ENCODE measurements at places on chromosomes 11 and 22.
A peak's percentile ranks its signal among the peaks of the same experiment; 100 is the strongest.

DNA sequence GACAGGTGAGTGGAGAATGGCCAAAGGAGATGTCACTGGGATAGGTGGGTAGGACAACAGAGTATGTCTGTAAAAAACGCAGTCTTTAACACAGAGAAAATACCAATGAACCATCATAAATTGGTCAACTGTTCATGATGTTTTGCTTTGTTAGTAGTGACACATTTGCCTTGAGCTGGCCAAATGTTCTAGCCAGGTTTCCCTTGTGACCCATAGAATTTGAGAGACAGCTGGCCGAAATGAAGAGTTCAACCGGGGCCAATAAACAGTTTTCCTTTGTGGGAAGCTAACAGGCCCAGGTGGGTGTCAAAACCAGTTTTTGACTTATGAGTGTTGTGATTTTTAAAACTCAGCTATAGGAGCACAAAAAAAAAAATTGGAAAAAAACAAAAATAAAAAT, 116.6 kb upstream of the BID start:
- DNase-seq = no peak

DNA sequence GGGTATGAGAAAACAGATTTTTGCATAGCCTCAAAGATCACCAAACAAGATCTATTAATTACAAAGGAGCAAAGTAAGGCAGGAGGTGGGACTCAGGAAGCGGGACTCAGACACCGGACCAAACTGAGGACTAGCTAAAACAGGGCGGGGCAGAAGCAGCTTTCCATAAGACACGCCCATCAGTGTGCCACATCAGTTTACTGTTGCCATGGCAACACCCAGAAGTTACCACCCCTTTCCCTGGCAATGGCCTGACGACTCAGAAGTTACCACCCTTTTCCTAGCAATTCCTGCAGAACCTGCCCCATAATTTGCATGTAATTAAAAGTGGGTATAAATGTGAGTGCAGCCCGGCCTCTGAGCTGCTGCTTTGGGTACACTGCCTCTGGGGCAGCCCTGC, 173.9 kb downstream of the SHANK2 start:
- no peak for DNase-seq

DNA sequence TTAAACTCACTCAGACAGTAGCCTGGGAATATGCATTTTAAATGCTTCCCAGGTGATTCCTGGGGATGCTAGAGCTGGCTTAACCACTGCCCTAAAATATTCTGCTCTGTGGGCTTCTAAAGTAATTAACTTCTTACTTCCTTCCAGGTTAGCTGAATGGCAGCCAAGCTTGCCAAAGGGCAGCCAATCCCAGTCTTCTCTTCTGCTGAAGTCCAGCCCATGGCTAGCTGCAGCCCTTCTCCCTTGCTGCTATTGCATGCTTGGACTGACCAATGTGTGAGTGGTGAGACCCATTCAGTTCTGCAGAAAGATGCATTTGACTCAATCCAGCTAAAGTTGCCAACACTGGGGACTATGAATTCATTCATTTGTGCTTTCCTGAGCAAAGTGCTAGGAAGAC, 411.9 kb downstream of the SOX6 start:
- peak; percentile 29 for DNase-seq

- DNase-seq = no peak
These were observed 49.9 kb upstream of the SYN3 start for GRCh38 chr22:33108037-33108436.

GRCh38 chr11:102685338-102685737, 20.2 kb downstream of the MMP27 start:
- no peak for DNase-seq

- no peak for DNase-seq
These were observed 536 bp downstream of the YWHAH start for GRCh38 chr22:31944700-31945442.

DNA sequence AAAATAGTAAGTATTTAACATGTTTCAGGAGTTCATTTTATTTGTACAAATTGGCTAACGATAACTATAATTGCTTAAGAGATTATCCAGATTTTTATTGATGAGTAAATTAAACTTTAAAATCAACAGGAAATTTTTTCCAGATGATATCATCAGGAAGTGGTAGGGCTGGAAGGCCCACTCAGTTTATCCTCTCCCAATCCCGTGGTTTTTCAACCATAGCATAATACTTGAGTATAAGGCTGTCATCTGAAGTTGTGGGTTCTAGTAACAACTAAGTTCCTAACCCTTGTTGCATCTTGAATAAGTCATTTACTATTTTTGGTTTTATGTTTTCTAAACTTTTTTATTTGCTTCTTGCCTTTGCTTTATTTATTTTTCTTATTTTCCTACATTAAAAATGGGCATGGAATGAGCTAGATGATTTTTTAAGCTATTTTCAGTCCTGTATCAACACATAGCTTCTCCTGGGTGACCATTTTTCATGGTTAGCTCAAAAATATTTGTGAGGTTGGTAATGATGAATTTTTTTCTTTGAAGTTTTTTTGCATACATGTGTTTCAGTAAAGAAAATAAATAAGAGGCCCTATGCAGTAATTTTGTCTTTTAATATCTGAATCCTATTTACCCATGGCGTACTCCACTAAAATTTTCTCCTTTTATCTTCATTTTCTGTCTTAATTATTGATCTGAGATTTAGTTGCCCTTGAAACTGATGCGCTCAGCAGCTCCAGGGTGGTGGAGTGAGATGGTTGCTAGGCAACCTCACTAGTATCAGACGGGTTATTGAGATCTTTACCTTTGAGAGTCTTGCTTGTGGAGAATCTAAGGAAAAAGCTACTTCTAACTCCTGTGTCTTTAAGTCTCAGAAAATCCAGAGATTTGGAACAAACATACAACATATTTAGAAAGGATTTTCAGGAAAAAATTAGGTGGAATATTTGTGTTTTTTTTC, 452.0 kb upstream of the CCDC179 start:
- no peak for DNase-seq

- DNase-seq = no peak
These were observed 10.1 kb downstream of the SUSD2 start for GRCh38 chr22:24191381-24191841.

DNA sequence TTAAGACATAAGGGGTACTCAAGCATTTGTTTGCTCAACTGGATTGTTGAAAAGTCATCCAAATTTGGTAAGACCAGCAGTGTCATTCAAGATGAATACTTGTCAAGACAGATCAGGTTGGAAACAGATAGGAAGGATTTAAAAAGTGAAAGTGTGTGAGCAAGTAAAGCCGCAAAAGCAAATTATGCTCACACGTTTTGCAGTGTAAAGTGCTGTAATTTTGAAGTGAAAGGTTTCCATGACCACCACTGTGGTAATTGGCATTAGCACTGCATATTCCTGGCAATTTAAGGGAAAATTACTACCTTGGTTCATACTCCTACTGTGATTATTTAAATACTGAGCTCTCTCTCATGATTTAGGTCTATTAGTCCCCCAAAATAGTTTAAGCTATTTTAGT, 704.1 kb upstream of the CCDC179 start:
- no peak for DNase-seq

- DNase-seq = no peak
These were observed 27.1 kb downstream of the MYEOV start for GRCh38 chr11:69320756-69321741.

- no peak for DNase-seq
These were observed 439.6 kb downstream of the DYNC2H1 start for GRCh38 chr11:103548838-103549237.

GRCh38 chr11:65781152-65781961, 581 bp upstream of the AP5B1 start:
- DNase-seq = peak; percentile 37

GRCh38 chr11:12279672-12280108, 97.7 kb upstream of the PARVA start:
- no peak for DNase-seq

DNA sequence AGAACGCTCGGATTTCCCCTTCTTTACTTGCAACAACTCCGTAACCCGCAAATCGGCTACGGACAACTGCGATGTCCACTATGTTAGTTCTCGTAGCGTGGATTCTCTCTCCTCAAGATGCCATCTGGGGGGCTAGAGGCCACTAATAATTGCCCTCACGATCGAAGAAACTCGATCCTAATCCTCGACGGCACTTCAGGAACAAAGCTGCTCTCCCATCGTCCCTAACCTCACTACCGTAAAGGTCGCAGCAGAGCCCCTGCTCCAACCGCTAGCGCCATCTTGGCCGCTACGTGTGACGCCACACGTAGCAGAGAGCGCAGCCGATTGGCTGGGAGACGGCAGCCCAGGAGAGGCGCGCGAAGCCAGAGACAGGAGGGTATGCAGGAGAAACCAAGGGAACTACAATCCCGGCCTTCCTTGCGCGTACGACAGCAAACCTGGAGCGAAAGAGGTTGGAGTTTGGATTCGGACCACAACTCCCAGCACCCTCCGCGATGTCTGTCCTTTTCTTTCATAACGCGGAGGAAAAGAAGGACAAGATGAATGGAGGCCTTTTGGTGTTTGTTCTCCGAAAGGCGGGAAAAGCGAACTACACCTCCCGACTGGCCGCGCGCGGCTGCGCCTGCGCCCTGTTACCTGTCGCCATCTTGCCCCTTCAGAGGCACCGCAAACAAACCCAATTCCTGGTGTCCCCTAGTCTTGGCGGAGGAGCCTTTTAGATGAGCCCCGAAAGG, at the start of gene EMSY:
Gene EMSY (plus strand): TSS at position 635 of the 737 bp plus-strand sequence. CDS start 1,921 bp downstream, outside the sequence.
- DNase-seq = peak; percentile 100

GRCh38 chr11:297051-297585, 2.2 kb downstream of the IFITM5 start:
- DNase-seq = no peak

DNA sequence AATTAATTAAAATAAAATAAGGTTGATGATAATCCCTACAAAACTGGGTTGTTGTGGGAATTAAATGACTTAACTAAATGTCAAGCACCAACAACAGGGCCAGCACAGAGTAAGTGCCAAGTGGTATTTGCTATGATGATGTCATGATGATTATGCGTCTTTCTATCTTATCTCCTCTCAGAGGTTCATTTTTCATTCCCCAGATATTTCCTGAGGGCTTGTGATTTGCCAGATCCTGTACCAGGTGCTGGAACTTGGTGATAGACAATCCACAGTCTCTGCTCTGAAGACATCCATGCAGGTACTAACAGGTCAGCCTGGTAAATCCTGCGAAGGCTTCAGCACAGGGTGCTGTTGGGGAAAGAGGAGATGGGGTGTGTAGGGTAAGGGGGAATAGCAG, 8.1 kb upstream of the MYH9 start:
- no peak for DNase-seq

- no peak for DNase-seq
These were observed 18.4 kb upstream of the TECTA start for GRCh38 chr11:121082670-121083069.

GRCh38 chr22:19604711-19605268, 80.6 kb upstream of the CLDN5 start:
- DNase-seq = no peak

DNA sequence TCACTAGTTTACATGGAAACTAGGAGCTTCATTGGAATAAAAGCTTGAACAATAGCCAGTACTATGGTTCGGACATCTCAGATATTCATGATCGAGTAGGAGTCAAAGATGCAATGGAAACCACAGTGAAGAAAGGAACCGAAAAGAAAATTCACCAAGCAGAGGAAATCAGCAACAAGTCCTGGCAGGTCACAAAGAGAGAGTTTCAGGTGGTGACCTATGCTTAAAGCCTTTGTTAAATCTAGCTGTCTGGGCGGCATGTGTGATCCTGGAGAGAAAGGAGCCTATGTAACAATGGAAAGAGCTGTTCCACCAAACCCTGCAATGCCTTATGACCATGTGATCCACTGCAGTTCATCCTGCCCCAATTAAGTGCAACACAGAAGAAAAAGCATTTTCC, 68.9 kb upstream of the POU2AF2 start:
- no peak for DNase-seq

DNA sequence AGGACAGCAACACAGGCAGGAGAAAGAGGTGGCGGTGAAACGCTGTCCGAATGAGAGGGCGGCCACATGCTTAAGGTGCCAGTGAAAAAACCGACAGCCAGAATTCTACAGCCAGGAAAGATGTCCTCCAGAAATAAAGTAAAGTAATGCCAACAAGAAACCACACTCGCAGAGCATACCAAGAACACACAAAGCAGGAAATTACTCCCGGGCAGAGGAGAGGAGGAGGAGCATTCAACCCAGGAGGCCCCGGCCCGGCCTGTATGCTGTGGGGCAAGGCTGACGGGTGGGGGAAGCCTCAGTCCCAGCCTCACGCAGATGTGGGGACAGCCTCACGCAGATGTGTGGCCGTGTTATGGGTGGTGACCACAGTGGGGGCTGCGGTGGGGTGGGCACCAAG, 28.0 kb downstream of the CHID1 start:
- DNase-seq = no peak

- DNase-seq = no peak
These were observed 26.4 kb downstream of the MB start for GRCh38 chr22:35590634-35591295.

DNA sequence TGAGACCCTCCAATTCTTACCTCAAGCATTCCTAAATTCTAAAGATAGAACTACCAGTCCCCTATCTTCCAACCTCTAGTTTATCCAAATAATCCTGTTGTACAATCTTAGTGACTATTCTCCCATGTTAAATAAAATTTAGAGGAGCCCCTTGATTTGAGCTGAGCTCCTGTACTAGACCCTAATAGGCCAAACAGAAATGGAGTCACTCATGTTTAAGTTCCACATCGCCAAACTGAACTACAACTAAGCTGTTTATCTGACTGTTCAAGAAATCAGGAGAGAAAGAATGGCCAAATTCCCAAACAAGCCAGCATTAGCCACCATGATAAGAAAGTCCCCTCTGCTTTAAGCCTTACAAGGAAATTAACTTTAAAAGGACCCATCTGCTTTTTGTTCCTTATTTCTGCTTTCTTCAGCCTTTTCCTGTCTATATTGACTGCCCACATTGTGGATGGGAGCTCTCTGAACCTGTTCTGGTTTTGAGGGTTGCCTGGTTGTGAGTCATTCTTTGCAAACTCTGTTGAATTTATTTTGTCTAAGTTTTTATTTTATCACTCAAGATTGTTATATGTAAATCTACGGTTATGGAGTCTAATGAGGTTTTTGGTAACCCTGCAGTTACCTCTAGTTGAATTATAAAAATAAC, 90.4 kb downstream of the TTC28 start:
- DNase-seq = no peak

GRCh38 chr22:29071261-29072045, 1.4 kb upstream of the KREMEN1 start:
- no peak for DNase-seq

DNA sequence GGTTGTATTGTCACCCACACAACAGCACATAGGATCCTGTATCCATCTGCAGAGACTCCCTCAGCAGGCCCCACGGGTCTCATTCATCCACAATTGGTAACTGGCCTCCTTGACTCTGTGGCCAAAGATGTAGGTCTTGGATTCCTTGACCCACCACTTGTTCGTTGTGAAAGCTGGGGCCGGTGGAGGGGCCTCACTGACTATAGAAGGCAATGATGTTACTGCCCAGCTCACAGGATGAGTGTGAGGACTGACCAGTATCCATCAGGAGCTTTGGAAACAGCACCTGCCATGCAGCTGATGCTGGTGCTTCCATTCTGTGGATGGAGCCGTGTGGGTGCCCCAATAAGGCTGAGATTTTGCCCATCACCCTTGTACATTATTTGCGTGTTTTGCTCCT, 615.7 kb downstream of the BRD1 start:
- DNase-seq = no peak

Measured in Ammon's horn (tissue), 1 donor.